ENCODE measurements at places on chromosomes 3 and 15.

DNA sequence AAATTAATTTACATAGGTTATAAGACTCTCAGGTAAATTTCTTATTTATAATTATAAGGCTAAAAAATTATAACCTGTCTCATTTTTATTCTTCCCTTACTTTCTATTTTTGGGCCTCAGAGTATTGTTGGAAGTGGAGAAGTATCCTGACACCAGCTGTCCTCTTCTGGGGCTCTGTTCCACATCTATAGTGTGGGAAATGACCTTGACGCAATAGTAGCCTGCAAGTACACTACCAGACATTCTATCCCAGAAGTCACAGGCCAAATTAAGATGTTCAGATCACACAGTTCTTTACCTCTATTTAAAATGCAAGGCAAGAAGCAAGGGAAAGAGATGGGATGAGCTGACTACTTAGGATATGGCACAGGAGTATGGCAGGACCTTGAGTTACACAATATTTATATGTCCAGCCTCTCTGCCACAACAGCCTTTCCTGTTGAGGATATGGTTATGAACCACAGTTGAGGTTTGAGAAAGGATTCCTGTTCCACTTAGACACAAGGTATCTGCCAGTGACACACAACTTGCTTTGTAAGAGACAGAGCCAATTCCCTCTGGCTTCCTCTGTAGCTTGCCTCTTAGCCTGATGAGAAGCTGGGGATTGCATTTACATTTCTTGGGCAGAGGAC, 158.0 kb upstream of the IL12A start:
- DNase-seq, result no peak

DNA sequence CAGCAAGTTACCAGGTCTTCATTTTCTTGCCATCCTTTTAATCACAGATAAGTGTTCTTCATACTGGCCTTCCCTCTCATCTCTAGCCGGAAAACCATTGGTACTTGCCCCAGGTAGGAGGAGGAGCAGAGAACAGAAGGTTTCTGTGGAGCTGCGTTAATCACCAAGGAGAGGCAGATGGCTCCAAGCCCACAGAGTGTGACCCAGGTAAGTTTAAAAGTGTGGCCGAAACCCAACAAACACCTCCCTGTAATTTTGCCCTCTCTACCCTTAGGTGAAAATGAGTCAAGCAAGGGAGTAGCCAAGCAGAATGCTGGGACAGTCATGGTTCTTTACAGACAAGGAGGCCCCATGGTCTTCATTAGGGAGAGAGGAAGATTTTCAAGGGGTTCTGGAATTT, 37.3 kb downstream of the NFKBIZ start:
- no peak for DNase-seq

GRCh38 chr3:134393074-134393473, 18.8 kb upstream of the AMOTL2 start:
- DNase-seq, result no peak

DNA sequence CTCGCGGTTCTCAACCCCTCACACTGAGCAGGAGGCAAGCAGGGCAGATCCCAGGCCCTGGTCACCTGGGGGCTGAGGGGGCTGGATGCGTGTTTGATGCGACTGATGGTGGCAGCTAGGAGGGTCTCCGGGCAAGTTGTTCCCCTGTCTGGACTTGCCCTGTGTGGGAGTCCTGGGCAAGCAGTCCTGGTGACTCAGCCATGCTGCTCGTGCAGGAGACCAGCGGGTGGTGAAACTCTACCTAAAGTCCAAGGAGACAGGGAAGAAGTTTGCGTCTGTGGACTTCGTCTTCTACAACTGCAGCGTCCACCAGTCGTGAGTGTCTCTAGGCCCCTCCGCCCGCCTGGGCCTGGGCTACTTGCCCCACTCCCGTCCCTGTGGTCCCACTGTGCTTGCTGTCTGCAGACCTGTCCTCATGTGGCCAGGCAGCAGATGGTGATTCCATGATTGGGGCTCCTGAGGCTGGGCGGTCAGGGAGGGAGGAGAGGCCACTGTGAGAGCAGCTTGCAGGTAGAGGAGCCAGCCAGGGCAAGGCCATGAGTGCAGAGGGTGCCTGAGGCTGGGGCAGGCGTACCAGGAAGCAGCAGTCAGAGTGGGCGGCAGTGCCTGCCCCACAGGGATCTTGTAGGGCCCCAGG, 23.1 kb downstream of the PLXNA1 start:
- no peak for DNase-seq
